ENCODE measurements at places on chromosomes 7 and 10.

GRCh38 chr10:12819656-12820055 lies 181.9 kb downstream of the CCDC3 start:
- no peak for DNase-seq

DNA sequence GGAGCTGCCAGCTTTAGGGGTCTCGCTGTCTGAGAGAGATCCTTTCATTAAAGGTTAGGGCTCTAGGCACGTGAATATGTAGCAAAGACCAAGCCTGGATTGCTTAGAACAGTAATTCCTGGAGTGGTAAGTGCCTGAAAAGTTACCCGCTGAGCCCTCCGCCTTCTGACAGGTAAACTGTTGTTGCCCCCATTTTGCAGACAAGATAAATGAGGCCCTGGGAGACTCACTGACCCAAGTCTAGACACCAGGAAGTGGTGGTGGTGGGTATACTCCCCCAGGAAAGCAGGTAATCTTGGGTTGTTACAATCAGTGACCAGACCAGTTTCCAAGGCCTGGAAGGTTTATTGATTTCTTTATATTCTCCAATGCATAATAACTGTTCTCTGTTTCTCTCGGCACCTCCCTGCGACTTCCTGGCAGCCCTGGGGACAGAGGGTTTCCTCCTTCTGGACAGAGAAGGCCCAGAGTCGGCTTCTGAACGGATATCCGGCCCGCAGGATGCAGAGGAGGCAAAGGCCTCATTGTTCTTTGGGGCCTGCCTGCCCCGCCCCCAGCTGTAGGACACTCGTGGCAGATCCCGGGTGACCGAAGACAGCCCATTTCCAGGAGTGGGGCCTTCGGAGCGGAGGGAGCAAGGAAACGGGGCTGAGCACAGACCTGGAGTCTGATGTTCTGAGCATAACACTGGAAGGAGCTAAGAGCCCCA lies 1.3 kb upstream of the GRK5 start:
- peak; percentile 52 for DNase-seq

DNA sequence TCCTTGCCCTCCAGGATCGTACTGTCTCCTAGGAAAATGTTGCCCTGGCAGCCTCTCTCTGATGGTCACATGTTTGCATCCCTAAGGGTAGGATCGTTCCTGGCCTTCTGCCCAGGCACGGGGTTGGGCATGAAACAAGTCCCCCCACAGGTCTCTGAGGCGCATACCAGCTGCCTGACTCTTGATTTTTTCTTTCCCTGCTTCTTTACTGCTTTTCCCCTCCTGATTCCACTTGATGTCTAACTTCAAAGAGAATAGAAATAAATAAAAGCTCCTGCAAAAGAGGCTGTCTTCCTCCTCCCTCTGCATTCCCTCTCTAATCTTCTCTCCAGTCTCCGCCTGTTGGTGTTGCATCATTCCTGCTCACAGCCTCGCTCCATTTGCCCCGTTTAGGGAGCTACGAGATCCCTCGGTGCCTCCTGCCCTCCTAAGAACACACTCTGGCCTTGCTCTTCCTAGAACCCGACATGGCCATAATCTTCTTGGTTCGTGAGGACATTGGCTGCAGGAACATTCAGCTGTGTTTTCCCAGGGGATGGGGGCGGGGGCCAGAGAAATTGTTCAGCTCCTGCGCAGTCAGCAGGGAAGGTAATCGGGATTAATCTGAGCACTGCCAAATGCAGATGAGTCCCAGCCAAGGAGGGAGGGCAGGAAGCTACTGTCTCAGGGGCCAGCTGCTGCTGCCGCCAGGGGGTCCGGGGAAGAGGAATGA lies 26.0 kb downstream of the LEP start:
- DNase-seq = no peak

GRCh38 chr10:63716016-63716580 lies 194.9 kb downstream of the REEP3 start:
- DNase-seq = no peak

DNA sequence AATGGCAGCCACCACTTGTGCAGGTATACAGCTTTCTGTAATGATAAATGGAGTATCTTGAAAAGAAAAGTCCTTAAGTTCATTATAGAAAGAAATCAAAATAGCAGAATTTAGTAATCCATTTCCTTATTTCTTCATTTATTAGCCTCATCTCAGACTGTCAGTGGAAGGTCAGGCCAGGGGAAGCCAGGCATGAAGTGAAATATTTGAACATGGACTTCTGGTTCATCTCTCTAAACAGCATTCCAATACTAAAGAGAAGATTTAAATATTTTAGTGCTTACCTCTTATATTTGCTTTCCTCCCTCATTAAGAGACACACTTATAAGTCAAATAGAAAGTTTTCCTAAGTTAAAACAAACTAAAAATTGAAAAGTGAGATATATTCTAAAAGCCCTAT lies 26.8 kb downstream of the TRDMT1 start:
- DNase-seq = peak; percentile 16

GRCh38 chr7:52635021-52635420 lies 400.4 kb upstream of the POM121L12 start:
- DNase-seq = peak; percentile 6

DNA sequence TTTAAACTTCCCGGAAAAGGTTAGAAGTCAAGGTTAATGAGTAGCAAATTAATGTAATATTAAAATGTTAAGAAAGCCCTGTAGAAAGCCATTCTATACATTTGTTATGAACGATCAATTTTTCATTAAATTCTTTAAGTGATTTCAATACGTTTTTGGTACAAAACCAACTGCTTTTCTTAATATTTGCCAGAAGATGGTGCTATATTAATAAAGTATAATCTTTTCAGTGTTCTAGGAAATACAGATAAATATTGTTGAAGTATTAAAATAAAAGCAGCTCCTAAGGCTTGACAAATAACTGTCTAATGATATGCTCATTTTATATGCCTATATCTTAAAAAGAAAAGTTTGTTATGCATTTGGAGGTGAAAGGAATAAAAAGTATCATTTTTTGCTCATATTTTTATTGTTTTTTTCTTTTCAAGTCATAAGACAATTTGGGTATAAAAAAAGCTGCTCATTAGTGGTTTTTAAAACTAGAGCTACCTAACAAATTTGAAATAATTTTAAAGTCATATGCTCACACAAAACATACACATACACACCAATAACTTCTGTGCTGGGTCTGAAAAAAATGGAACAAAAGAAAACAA lies 130.3 kb upstream of the POT1 start:
- no peak for DNase-seq

DNA sequence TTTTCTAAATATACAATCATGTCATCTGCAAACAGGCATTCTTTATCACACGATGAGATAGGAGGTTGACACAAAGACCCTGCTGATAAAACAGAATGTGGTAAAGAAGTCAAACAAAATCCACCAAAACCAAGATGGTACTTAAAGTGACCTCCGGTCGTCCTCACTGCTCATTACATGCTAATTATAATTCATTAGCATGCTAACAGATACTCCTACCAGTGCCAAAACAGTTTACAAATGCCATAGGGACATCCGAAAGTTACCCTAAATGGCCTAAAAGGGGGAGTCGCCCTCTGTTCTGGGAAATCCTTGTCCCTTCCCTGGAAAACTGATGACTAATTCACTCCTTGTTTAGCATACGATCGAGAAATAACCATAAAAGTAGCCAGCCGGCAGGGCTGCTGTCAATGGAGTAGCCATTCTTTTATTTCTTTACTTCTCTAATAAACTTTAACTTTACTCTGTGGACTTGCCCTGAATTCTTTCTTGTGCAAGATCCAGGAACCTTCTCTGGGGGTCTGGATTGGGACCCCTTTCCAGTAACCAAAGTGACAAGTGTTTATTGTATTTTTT lies 126.6 kb downstream of the CCDC71L start:
- no peak for DNase-seq

DNA sequence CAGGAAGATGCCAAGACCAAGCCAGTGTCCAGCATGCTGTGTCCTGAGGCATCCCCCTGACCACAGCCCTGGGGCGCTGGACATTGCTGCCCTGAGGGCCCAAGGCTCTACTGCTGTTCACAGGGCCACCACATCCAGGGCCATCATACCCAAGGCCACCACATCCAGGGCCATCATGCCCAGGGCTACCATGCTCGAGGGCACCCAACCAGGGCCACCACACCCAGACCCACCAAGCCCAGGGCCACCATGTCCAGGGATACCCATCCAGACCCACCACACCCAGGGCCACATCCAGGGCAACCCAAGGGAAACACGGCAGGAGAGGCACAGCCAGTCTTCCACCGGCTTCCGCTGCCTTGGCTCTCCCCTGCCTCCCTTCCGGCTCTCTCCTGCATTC lies 17.1 kb downstream of the STK32C start:
- DNase-seq = no peak

GRCh38 chr10:22481687-22482539 lies 136.6 kb downstream of the SPAG6 start:
- no peak for DNase-seq

DNA sequence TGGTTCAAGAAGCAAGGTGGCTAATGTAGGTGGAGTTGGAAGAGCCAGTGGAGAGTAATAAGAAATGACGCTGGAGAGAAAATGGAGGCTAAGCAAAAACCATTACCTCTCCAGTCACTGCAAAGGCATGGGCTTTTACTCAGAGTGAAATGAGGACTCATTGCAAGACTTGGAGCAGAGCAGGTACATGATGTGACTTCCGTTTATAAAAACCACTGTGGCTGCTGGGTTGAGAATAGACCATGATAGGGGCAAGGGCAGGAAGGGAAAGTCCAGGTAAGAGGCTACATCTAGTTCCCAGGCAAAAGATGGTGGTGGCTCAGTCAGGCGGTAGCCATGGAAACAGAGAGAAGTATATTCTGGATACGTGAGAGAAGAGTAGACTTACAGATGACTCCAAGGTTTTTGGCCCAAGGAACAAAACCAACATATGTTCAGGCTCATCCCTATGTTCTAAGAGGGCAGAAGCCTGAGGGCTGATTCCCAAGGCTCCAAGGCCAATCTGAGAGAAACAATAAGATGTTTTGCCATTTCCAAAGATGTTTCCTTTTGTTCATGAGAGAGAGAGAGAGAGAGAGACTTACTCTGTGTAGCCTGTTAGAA lies 21.5 kb upstream of the PDE1C start:
- no peak for DNase-seq

- peak; percentile 59 for DNase-seq
Measured at GRCh38 chr7:107463139-107464078, 6.4 kb upstream of the GPR22 start.

DNA sequence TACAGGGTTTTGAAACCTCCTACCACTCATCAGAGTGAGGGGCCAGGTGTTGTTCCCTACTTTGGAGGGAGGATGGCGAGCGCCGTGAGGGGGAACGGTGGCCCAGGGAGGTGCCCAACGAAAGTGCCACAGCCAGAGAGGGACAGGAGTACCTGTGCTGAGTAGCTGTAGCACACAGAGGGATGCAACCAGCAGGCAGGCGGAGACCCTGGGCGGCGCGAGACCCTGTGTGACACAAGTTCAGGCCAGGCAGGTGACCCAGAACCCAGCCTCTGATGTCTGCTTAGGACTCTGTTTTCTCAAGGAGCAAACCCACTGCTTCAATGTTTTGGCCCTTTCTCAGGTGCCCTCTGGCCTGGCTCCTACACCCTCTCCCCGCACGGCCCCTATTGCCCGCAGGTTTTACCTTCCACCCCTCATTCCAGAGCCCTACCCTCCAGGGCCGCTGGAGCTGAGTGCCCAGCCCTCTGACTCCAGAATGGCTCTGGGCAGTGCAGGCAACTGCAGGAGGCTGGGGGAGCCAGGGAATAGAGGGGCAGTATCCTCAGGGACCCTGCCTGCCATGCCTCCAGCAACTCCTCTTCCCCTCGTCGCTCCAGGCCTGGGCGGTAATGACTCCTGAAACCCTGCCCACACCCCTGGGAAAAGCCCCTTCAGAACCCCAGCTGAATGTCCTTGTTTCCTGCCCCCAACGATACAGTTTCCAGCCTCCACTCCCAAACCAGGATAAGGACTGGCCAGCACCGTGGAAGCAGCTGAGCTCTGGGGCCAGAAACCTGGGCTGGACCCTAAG lies 164.1 kb upstream of the RHEB start:
- DNase-seq = no peak

DNA sequence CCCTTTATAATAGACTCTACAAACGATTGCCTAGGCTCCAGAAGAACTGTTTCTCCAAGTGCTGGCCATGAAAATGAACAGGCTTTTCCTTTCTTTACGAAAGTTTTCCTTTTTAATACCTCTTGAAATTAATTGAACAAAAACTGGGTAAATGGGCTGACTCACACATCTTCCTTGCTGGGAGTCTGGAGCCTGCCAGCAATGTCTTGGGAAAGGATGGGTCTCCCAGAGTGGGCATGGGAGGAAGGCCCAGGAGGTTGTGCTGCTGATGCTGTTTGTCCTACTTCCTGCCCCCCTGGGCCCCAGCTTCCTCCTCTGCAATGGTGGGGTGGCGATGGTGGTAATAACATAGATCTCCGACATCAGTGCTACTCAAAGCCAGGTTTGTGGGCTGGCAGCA lies 174.1 kb downstream of the RPS24 start:
- no peak for DNase-seq

DNA sequence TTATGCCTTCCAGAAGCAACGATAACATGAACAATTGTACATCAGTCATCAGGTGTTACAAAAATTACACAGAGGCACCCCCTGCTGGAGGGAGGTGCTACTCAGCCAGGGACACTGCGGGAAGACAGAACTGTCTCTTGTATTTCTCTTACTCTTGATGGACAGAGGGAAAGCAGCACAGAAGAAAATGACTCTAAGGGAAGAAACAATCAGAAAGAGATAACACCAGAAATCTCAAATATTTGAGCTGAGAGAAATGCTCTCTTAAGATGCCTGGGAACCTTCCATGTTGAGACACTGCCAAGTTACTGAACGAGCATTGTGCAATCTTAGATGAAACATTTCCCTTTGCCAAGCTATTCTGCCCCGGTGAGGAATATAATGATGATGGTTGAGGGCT lies 227.6 kb upstream of the NPSR1 start:
- DNase-seq = peak; percentile 18

DNA sequence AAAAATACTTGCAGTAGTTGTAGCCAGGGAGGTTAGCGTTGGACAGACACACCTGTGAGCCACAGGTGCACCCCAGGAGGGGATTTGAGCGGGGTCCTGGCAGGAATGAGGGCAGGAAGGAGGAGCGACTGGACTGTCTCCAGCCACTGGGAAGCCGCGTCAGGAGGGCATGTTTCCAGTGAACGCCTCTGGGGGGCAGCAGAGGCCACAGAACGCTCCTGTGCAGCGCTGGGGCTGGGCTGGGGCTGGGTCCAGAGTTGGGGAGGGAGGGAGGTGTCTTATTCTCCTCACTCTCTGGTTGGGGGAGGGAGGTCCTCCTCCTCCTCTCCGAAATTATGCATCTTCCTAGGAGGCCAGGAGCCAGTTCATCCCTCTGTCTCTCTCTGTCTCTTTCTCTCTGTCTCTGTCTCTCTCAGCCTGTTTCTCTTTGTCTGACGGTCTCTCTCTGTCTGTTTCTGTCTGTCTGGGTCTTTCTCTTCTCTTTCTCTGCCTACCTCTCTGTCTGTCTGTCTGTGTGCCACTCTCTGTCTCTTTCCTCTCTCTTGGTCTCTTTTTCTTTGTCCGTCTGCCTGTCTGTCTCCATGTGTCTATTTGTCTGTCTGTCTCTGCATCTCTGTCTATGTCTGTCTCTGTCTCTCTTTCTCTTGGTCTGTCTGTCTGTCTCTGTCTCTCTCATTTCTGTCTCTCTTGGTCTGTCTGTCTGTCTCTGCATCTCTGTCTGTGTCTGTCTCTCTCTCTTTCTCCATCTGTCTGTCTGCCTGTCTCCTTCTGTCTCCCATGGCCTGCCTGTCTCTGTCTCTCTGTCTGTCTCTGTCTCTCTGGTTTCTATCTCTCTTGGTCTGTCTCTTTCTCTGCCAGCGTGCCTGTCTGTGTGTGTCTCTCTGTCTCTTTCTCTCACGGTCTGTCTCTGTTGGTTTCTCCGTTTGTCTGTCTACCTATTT lies 9.9 kb upstream of the PSMG3 start:
- peak; percentile 41 for DNase-seq
